Sciatic nerve (tissue), 2 donors: ENCODE measurements at places on chromosomes 7 and 10. TPM values are rescaled to one million over a fixed set of nuclear protein-coding genes. Genes with fewer than 3 reads are reported as not detected.

The TRIL gene
- total RNA-seq = 9.7 TPM

The RET gene
- total RNA-seq = 0.80 TPM

The DLX6 gene
- total RNA-seq = not detected

DNA sequence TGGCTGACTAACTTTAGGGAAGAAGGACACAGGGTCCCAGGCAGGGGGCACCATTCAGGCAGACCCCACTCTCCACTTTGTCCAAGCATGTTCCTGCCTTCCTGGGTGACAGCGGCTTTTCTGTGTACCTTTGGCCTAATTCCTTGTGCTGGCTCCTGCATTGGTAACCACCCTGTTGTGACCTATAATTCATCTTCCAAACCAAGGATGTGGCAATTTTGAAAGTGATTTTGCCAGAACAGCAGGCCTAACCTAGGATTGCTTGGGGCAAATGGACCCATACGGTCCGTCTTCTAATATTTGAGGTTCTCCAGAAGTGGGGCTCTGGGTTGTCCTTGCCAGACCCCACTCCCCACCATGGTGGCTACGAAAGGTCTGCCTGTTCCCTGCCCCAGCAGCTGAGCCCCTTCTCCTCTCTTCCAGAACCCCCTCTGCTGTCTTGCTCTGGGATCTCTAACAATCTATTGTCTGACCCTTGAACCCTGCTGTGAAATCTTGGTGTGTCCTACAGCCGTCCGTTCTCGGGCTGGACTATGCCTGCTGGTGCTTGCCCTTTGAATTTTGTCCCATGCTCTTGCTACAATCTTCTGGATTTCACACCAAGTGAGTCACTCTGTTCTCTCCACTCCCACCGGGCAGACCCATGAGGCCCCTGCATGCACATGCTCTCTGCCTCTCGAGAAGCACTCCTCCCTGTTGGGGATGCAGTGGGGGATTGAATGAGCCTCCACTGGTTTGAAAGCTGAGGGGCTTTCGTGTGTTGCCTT is 316.0 kb downstream of the CXCL12 start:
- no peak for DNase-seq

DNA sequence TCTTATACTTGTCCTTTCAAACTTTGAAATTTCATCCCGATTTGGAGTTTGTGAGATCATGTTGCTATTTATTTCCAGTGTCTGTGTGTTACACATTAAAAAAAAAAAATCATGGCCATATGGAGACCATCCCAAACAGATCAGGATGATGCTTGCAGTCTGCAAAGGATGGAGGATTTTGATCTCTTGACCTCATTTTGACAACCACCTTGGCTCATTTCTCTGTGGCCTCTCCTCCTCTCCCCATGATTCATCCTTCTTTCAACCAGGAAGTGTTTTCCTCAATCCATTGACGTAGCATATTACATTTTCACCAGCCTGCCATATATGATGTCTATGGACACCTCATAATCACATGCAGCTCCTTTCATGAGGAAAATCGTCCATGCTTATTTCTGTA is 68.9 kb upstream of the INSYN2A start:
- no peak for DNase-seq

- DNase-seq = no peak
These were observed at the start of gene SSC4D for GRCh38 chr7:76409537-76409936. Gene SSC4D (minus strand): TSS chr7:76409697. CDS start chr7:76404439, 5,258 bp downstream.

GRCh38 chr10:128081720-128082119 is 44.5 kb downstream of the MKI67 start:
- peak; percentile 14 for DNase-seq

DNA sequence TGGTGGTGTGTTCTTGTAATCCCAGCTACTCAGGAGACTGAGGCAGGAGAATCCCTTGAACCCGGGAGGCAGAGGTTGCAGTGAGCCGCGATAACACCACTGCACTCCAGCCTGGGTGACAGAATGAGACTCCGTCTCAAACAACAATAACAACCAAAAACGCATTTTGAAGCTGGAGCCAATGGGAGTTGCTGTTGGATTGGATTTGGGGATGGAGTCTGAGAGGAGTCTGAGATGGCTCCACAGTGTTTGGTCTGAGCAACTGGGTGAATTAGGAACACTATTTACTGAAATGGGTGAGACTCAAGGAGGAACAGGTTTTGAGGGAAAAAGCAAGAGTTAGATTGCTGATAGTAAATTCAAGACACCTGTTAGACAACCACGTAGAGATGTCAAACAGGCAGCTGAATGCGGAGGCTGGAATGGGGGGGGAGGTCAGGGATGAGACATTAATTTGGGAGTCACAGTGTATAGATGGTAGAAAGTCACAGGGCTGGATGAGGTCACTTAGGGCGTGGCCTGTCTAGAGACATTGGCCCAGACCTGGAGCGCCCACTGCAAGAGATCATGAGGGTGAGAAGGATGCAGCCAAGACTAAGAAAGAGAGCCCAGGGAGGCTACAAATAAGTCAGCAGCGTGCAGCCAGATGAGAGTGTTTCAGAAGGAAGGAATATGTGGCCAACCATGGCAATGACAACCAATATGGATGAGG is 56.4 kb downstream of the CYCS start:
- DNase-seq = no peak
